Globus pallidus (tissue), 1 donor: ENCODE measurements at places on chromosomes 16 and 17.

- DNase-seq: no peak
These were observed 1410.9 kb upstream of the CDH8 start for GRCh38 chr16:63447121-63447520.

DNA sequence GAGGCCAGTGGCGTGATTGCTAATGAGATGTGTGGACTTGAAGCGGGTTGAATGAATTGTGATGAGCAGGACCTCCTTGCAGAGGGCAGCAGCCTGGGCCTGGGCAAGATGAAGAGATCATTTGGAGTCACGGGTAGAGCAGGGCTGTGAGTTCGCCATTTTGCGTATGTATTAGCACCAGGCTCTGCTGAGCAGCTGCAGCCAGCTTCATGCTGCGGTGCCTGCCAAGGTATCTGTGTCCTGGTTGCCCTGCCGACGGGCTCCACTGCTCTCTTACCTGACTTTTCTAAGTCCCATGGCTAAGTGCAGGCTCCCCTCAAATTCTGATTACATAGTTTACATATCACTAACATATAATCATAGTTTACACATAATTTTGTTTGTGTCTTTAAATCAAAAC is 295.7 kb downstream of the SNX29 start:
- DNase-seq: no peak

DNA sequence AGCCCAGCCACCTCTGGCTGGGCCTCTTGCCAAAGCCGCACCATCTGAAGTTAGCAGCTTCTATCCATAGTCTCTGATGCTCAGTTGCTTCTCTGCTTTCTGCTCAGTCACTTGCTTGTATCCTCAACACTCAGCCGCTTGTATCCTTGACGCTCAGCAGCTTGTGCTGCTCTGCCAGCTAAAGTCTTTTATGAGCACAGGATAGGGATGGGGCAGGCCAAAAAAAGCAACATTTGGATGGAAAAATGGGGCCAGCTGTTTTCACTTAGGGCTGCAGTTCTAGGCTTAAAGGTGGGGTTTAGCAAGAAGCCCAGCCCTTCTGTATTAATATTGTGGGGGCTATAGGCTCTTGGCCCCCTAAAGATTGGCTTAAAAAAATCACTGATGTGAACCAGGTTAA is 739.4 kb downstream of the CDH8 start:
- no peak for DNase-seq

GRCh38 chr17:41848788-41849187 is 11.2 kb downstream of the KLHL10 start:
- no peak for DNase-seq

DNA sequence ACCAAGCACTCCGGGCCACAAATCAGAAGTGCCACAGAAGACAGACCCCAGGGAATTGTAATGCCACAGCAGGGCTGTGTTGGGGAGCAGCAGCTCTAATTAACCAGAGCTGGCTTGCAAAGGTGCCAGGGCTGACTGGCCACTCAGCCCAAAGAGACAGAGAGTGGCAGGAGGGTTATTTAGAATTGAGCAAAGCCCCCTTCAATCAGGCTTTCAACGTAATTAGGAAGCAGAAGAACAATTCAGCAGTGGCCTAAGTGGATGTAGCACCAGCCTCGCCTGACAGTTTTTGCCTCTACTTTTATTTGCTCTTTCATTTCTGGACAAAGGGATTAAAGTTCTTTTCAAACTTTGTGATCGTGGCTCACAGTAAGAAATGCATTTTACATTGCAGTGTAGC is 278.3 kb upstream of the IRX3 start:
- DNase-seq: no peak

DNA sequence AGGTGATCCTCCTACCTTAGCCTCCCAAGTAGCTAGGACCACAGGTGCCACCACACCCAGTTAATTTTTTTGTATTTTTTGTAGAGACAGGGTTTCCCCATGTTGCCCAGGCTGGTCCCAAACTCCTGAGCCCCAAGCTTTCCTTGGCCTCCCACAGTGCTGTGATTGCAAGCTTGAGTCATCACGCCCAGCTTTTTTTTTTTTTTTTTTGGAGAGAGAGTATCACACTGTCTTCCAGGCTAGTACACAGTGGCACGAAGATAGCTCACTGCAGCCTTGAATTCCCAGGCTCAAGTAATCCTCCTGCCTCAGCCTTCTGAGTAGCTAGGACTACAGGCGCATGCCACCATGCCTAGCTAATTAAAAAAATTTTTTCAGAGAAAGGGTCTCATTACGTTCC is 27.2 kb downstream of the HEATR9 start:
- DNase-seq: no peak

- no peak for DNase-seq
These were observed 19.5 kb downstream of the AP1G1 start for GRCh38 chr16:71789136-71789535.

DNA sequence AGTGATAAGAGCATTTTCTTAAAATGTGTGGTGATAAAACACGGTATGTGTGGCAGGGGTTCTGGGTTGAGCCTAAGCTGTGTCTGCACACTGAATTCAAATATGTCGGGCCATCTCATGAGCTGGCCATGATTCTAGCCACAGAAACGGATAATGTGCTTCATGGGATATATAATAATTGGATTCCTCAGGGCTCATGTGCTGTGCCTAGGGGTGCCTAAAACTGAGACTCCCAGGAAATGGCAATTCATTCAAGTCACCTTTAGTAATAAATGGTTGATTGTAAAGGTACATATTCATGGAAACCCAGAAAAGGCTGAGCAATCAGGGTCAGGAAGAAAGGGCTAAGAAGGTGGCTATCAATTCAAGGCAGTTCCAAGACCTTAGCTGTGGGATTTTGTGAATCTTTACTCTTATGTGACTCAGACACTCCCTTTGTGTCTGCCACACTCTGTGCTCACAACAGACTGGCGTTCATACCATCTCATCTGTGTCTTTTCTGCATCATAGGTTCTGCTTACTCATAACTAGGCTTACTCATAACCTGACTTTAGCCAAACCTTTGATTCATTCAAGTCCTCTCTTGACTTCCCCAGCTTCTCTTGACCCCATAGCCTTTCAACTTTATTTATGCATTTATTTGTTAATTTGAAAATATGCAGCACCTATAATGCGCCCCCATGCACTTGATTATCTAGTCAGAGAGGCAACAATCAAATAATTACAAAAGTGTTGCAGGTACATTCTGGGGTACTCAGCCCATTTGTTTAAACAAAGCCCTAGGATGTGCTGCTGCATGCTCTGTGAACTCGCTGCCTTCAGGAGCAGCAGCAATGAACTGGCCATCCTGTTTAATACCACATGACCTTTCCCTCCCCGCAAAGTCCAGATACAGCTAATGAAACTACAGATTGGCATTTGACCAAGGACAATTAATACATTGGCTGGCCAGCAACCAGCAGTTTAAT is 28.4 kb upstream of the MED13 start:
- DNase-seq: no peak

- DNase-seq: no peak
These were observed 5.3 kb downstream of the NEURL4 start for GRCh38 chr17:7323731-7324437.

DNA sequence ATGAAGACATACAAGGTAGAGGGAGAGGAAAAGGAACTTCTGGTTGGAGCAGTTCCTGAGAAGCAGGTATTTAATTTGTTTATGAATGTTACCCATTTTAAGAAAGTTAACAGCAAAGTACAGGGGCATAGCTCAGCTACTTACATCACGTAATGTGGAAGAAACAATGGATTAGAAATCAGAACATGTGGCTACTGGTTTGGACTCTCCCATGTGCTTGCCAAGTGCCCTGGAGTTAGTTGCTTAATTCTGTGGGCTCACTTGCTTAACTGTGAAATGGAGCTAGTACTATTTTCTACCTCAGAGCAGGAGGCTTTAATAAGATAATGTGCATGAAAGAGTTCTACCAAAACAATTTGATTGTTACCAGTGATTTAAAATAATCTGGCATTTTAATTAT is 27.3 kb downstream of the RSPRY1 start:
- DNase-seq: no peak

GRCh38 chr16:79076047-79076767 is 524.3 kb downstream of the MAF start:
- DNase-seq: no peak
